ENCODE measurements at places on chromosomes 13 and 19. TPM values are rescaled to one million over a fixed set of nuclear protein-coding genes. Genes with fewer than 3 reads are reported as not detected.

PCDH17 gene
- total RNA-seq: 0.18 TPM

CD70 gene
- total RNA-seq: not detected

LILRB5 gene
- total RNA-seq: not detected

ZSWIM4 gene
- total RNA-seq: 3.2 TPM

ZNF468 gene
- total RNA-seq: 16.7 TPM

ZNF470 gene
- total RNA-seq: 4.9 TPM

ZNF560 gene
- total RNA-seq: under 0.01 TPM

CD37 gene
- total RNA-seq: not detected

ZNF534 gene
- total RNA-seq: not detected

All from cardiac atrium fibroblast (primary cell).